ENCODE measurements at places on chromosomes 11 and 22. TPM values are rescaled to one million over a fixed set of nuclear protein-coding genes. Genes with fewer than 3 reads are reported as not detected.

The ALDH3B2 gene
- total RNA-seq, result 4.8 TPM

The ENTHD1 gene
- not detected for total RNA-seq

- DNase-seq, result no peak
Measured at GRCh38 chr11:115505175-115505574, 960 bp upstream of the CADM1 start.

The OR4A5 gene
- not detected for total RNA-seq

GRCh38 chr11:113644605-113645004 lies 61.5 kb downstream of the TMPRSS5 start:
- no peak for DNase-seq

The ADAMTS8 gene
- total RNA-seq, result not detected

The NLRP6 gene
- not detected for total RNA-seq

DNA sequence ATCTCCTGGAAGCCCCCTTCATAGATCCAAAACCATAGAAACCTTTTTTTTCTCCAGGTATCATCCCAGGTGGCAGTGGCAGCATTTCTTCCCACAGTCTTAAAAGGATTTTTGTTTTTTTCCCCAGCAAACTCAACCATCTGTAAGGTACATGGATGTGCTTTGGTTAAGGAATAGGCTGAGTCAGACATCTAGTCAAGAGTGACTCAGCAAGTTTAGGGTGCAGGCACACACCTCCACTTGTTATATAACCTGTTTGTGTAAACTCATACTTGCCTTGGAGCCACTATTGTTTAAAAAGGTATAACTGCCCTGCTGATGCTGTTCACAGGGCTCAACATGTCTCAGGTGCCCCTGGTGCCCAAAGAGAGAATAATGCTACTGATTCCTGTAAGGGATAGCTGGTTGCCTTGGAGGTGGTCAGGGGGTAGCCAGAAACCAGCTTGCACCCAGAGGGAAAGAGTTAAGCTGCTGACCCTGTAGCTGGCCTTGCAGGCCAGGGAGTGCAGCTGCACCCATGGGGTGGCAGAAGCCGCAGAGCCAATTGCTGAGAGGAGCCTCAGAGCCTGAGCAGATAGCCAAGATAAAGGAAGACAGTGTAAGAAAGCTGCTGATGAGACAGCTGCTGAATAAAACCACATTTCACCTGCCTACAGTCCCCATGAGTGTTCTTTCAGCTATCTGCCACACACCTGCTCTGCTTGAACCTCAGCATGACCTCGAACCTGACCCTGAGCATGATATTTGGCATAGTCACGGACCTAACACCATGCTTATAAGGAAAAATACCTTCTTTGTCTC lies 1726.1 kb upstream of the RAG2 start:
- no peak for DNase-seq

The FAM111A gene
- total RNA-seq, result 57.8 TPM

GRCh38 chr11:119400860-119401259 lies 19.4 kb upstream of the USP2 start:
- no peak for DNase-seq

The PAK1 gene
- 80.0 TPM for total RNA-seq

DNA sequence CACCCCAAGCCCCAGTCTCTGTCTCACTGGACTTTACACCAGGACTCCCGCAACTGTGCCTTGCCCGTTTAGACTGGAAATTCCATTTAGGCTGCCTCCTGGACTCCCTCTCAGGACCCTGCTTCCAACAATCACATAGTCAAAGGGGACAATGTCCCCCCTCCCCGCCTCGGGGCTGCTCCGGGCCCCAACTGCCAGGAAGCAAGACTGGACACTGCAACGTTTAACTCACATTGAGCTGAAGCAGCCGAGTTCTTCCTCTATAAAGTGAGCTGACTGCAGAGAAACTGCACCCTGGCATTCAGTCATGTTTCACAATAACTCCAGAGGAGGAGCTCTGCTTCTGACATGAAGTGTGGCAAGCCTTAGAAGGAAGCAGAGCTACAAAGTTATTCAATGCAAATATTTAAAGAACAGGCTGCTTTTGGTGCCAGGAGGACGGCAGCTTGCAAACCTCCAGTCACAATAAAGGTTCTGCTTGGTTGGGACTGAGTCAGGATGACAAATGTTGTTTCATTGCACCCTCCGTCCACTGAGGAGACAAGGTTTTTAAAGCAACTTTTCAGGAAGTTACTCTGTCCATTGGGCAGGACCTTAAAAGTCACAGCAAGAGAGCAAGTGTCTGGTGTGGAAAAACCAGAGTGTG lies 19.9 kb downstream of the PACSIN2 start:
- DNase-seq, result peak; percentile 99

The P2RY2 gene
- total RNA-seq, result 19.8 TPM

DNA sequence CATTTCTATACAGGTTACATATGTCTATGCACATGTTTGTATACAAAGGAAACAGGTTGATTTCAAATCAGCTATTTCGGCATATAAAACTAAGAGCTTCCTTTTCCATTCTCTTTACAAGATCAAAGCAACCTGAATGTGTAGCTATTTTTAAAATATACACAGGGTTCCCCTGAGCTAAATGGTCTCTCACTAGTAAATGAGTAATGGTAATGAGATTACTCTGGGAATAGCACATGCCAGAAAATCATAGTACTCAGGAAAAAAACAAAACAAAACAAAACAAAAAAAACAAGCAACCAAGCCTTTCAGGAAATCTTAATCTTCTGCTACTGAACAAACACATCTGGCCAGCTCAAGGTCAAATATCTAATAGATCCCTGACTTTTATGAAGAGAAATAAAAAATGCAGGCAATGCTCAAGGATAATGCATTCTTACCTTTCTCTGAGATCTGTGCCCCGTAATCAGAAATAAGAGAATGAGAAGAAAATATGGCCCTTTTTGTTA lies 156.6 kb upstream of the POU2AF2 start:
- no peak for DNase-seq

GRCh38 chr22:24240381-24240780 lies 4.5 kb downstream of the GGT5 start:
- DNase-seq, result no peak

GRCh38 chr11:110724358-110724757 lies 12.1 kb upstream of the ARHGAP20 start:
- no peak for DNase-seq

GRCh38 chr11:64321533-64321932 lies 3.6 kb downstream of the PRDX5 start:
- DNase-seq, result peak; percentile 91

DNA sequence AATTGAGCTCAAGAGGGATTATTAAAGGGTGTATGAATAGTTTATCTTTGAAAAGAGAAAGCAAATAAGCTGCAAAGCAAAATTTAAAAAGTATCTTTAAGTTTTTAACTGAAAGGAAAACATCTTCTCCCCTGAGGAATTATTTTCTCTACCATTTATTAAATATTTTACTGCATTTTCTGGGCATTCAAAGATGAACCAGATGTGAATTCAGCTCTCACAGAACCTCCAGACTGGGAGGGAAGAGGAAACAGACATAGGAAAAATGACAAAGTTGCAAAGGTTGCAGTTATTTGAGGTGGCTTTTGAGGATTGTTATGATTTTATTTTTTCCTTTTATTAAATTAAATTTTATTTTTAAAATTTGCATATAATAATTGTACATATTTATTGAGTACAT lies 122.7 kb upstream of the SESN3 start:
- no peak for DNase-seq

The MPST gene
- 109 TPM for total RNA-seq

The RCE1 gene
- total RNA-seq, result 42.1 TPM

The TMA7B gene
- not detected for total RNA-seq

The FGF3 gene
- not detected for total RNA-seq

DNA sequence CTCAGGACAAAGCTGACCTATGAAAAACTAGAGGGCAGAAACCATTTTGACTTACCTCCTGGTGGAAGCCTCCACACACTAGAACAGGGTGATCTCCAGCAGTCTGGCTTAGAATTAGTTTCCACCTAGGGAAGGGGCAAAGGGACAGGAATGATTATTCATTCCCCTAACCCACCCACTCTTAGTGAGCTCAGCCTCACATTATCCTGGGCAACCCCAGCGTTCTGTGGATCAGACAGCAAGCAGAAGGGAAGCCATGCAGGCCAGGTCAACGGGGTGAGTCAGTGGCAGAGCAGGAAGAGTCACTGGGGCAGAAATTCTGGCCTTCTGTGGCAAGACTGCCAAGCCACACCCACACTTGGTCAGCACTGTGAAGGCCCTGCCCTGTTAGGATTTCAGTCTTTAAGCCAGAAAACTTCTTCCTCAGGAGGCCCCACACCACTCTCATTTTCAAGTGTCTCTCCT lies 10.5 kb downstream of the NUMA1 start:
- peak; percentile 84 for DNase-seq

DNA sequence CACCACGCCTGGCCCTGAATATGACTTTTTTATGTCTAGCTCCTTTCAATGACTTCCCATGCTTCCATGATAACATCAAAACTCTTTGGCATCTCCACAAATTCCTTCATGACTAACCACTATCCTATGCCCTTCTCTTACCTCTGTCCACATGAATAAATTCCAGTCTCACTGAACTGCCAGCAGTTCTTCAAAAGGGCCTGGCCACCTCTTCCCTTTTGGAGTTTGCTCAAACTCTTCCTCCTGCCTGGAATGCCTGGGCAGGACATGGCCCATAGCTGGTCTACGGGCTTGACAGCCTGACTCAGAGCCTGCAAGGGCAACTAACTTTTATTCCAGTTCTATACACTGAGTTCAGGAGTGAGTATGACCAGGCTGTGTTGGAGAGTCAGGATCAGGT lies 41.8 kb upstream of the ZBTB16 start:
- peak; percentile 31 for DNase-seq

The TBX10 gene
- total RNA-seq, result not detected

The RFPL3 gene
- total RNA-seq, result not detected

The TBX1 gene
- total RNA-seq, result 2.4 TPM

GRCh38 chr11:8658321-8659057 lies 24.0 kb downstream of the TRIM66 start:
- no peak for DNase-seq

DNA sequence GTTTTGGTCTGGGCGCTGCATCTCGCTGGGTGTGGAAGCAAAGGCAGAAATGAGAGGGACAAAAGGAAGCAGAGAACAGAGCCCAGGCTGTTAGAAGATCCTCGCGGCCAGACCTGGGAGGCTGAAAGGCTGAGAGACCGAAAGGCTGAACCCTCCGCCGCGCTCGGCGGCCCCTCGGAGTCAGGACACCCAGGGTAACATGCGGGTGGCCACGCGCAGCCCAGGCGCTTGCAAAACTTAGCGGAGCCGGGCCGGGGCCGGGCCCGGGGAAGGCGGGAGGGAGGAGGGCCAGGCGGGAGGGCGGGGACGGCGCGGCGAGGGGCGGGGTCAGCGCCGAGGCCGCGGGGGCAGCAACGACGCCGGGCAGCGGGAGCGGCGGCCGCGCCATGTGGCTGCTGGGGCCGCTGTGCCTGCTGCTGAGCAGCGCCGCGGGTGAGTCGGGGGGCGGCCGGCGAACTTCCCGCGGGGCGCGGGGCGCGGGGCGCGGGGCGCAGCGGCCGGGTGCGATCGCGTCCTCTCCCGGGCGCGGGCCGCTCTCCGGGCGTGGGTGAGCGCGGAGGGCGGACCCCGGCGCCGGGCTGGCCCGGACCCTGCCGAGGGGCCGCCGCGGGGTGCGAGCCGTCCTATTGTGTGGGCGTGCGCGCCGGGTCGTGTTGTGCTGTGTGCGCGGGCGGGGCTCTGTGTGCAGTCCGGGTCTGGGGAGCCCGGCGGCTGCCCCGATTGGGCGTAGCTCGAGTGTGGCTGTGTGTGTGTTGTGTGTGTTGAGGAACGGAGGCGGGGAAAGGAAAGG lies at the start of gene LDLRAD3:
Gene LDLRAD3, plus strand, starts transcription at position 350 of the 790 bp plus-strand sequence. Its CDS starts 37 bp downstream, at position 387.
- DNase-seq, result peak; percentile 74

The EIF3F gene
- total RNA-seq, result 195 TPM

The MS4A4A gene
- not detected for total RNA-seq

DNA sequence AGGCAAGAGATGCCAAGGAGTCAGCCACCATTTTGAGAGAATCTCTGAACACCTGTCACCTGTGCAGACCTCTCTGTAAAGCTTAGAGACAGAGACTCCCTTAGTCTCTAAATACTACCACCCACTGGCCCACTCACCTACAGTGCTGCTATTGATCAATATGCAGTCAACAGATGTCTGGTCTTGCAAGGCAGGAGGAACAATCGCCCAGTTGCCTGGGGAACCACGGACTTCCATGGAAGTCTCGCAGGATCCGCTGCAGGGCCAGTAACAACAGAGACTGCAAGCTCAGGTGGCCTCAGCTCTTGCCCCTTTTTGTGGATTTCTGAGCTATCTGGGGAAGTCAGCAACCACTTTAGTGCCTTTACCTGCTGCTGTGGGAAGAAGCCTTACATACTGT lies 195.1 kb downstream of the OPCML start:
- no peak for DNase-seq

GRCh38 chr11:26297189-26297975 lies 34.5 kb upstream of the ANO3 start:
- DNase-seq, result peak; percentile 63

The VWCE gene
- 1.4 TPM for total RNA-seq

- DNase-seq, result no peak
Measured at GRCh38 chr11:454801-455565, 4.9 kb downstream of the PTDSS2 start.

- no peak for DNase-seq
Measured at GRCh38 chr22:26713823-26714449, 56.5 kb downstream of the MIAT start.

- DNase-seq, result no peak
Measured at GRCh38 chr22:42633013-42633412, 7.4 kb downstream of the ATP5MGL start.

The TRPC6 gene
- total RNA-seq, result not detected

The MMP27 gene
- total RNA-seq, result not detected

GRCh38 chr11:64241491-64242374 lies 838 bp downstream of the FKBP2 start:
- peak; percentile 67 for DNase-seq

The SYT9 gene
- not detected for total RNA-seq

DNA sequence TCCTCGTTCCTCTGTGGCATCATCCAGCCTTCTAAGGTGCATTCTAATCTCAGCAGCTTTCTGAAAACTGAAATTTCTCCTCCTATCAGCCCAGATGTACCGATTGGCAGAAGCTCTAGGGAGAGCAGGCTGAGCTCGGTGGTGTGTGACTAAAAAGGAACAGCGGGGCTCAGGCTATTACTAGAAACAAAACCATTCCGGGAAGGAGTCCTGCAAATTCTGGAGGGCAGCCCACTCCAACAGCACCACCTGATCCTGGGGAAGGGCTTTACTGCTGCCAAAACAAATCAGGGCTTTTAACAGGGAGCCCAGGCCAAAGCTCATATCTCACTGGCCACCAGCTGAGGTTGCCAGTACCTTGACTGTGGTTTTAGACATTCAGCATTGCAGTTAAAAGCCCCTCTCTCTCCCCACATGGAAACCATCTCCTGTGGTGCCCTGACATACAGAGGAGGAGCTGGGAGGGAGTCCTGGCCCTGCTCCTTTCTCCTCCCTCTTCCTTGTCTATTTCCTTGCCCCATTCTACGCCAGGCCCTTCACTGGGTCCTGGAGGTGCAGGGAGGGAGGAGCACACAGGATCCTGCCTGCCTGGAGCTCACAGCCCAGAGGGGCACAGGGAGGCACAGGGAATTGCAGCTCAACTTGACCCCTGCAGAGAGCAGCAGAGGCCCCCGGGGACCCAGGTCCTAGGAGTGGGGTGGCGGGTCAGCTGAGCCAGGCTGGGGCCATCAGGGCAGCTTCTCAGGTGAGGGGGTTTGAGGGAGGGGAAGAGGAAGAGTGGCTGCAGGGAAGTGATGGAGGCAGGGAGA lies 889 bp downstream of the PLAAT4 start:
- peak; percentile 17 for DNase-seq

- DNase-seq, result peak; percentile 91
Measured at GRCh38 chr11:82858556-82859091, 41.6 kb downstream of the PRCP start.

All from PC-9 (cell line).